GM12864 (cell line): ENCODE measurements at places on chromosomes 1 and 21.

DNA sequence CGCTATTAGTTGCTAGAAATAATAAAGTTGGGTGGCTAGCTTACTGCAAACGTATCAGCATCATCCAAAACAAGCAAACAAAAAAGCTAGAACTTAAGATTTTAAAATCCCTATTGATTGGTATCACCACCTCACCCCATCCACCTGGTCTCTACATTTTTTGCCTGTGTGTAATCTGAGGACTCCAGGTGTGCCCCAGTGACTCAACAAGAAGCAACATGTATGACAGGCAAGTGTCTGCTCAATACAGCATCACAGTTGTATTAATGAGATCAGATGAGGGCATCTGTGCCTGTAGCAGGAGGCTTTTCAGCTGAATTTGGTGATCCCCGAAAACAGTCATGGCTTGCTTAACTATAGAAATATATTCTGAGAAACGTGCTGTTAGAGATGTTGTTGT is 14.6 kb upstream of the PAPPA2 start:
- no peak for DNase-seq

- no peak for DNase-seq
Observed at GRCh38 chr1:59143811-59144210, 153.1 kb upstream of the FGGY start.

DNA sequence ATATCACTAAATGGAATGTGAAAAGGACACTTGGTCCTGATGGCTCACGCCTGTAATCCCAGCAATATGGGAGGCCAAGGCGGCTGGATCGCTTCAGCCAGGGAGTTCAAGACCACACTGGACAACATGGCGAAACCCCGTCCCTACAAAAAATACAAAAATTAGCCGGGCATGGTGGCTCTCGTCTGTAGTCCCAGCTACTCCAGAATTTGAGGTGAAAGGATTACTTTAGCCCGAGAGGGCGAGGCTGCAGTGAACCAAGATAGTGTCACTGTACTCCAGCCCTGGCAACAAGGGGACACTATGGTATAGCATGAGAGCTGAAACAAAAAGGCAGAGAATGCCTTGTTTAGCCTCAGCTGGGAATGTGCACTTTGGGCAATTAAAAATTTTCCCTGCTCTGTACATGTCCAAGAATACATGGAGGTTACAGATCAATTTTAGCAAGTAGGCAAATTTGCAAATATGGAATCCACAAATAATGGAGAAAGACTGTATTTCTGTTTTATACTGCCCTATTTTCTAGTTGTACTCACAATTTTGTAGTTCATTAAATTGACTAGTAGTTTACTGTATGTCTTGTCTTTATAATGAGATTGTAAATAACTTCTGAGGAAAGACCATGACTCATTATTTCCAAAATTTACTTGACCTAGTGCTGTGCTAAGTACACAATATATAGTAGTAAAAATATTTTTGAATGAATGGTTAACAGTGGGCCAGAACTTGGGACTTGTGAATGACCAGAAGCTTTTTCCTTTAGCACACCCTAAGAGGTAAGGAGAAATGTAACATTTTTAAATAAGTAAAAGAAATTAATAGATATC is 2.0 kb upstream of the ANGEL2 start:
- DNase-seq, result no peak

DNA sequence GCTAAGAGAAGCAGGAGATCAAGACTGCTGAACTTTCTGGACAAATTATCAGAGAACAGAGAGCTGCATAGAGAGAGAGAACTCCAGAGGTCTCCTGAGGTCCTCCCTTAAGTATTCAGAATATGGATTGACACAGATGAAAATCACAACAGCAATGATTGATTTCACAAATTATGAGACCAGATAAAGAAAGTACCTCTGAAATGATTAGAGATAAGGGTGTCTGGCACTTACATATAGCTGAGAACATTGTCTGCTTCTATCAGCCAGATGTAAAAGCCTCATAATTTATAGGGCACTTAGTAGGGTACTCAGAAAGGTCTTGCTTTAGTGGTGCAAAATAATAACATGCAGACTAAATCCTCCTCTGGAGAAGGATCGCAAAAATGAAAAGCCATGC is 1301.8 kb downstream of the BRINP3 start:
- no peak for DNase-seq

GRCh38 chr1:82598337-82598736 is 797.6 kb downstream of the ADGRL2 start:
- DNase-seq, result no peak

GRCh38 chr1:70635868-70636267 is 224.8 kb downstream of the CTH start:
- no peak for DNase-seq

- DNase-seq, result no peak
Observed at GRCh38 chr1:228941666-228942065, 206.4 kb downstream of the RHOU start.

GRCh38 chr1:203271962-203272632 is 33.2 kb upstream of the BTG2 start:
- DNase-seq, result no peak
